ENCODE measurements at places on chromosomes 7 and 10. TPM values are rescaled to one million over a fixed set of nuclear protein-coding genes. Genes with fewer than 3 reads are reported as not detected.
A peak's percentile ranks its signal among the peaks of the same experiment; 100 is the strongest.

Gene SPRN
- 0.42 TPM for total RNA-seq

DNA sequence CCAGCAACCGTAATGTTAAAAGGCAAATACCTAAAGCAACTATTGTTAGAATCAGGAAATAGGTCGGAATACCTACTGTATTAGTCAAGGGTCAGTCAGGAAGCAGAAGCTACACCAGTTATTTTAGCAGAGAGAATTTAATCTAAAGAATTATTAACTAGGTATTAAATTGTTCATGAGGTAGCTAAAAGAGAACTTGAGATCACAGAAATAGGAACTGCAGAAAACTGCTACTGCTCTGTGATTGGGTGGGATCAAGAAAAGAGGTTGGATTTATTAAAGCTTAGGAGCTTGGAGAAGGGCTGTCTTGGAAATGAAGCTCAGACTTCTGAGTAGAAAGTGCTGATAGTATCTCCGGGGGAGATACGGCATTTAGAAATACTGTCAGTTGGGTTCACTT lies 20.0 kb upstream of the ZNF438 start:
- no peak for DNase-seq

Gene TRPV6
- total RNA-seq = 0.81 TPM

Gene TMEM178B
- 11.3 TPM for total RNA-seq

Gene PRTFDC1
- 6.8 TPM for total RNA-seq

Gene LAMB1
- 75.8 TPM for total RNA-seq

Gene ABCC2
- 0.46 TPM for total RNA-seq

Gene GRID1
- 0.35 TPM for total RNA-seq

DNA sequence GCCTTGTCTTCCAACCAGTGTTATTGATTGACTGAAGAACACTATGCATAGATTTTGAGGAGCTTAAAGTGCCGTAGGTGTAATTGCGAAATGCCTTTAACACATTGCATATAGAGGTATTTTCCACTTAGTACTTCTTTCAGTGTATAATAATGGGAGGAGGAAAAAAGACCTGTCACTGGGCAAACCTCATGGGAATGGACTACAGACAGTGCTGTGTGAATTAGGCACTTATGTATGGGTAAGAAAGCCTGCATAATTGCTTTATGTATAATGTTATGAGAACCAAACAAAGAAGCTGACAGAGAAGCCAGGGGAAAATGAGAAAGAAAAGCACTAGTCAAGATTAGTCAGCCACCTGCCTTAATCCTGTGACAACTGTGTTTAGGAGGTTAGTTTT lies 12.4 kb upstream of the SCRN1 start:
- no peak for DNase-seq

Gene AKR1C3
- 2.1 TPM for total RNA-seq

DNA sequence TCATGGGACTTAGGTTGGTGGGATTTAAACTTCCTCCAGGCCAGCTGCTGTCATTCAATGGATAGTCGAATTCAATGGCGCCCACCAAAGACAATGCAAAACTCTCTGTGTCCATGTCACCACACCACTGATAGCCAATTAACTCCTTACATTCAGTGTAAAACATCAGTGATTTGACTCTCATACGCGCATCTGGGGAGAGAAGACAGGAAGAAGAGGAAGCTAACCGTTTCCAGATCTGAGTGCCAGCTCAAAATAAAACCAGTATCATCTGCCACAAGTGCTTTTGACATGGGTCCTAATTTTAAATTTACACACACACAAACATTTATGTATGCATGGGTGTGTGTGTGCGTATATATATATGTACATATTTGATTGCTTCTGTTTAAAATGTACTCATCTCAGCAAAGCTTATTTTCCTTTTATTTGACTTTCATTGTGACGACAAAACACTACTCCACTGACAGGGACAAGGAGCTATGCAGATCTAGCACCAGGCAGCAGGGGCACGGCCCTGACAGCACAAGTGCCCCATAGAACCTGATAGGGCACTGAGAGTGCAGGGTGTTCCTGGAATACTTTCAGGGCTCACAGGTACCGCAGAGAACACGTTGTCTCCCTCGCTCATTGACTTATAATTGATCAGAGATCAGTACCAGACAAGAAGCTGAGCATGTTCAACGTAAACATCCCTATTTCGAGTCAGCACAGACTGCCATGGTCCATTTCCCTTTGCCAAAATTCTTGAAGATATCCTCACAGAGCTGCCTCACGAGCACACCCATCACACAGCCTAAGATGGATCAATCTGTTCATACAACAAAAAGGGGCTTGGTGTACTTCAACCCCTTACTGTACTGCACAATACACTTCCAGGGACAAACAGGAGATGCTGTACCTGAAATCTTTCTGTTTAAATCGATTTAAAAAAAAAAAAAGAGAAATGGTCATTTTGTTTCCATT lies 176.1 kb downstream of the COBL start:
- DNase-seq = no peak

- no peak for DNase-seq
Measured at GRCh38 chr7:84509522-84509921, 314.9 kb upstream of the SEMA3A start.

- peak; percentile 83 for DNase-seq
Measured at GRCh38 chr10:127441350-127442219, 107.5 kb upstream of the NPS start.

DNA sequence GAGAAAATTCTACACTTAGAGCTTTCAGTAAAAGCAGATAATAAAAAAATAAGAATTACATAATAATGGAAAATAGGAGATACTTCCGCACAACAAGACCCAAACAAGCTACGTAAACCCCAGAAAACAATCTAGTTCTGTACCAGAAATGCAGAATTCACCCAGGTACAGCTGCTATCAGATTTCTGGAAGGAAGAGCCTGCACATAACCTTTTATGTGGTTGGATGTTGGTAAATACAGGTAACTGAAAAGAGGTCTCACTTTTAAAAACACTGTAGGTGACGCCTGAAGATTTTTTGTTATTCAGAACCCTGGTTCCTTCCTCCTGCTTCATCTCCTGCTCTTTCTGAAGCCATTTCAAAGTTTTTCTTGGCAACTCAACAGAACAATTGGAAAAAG lies 29.9 kb downstream of the PANK1 start:
- no peak for DNase-seq

GRCh38 chr10:28569506-28570159 lies 36.7 kb downstream of the WAC start:
- DNase-seq = no peak

DNA sequence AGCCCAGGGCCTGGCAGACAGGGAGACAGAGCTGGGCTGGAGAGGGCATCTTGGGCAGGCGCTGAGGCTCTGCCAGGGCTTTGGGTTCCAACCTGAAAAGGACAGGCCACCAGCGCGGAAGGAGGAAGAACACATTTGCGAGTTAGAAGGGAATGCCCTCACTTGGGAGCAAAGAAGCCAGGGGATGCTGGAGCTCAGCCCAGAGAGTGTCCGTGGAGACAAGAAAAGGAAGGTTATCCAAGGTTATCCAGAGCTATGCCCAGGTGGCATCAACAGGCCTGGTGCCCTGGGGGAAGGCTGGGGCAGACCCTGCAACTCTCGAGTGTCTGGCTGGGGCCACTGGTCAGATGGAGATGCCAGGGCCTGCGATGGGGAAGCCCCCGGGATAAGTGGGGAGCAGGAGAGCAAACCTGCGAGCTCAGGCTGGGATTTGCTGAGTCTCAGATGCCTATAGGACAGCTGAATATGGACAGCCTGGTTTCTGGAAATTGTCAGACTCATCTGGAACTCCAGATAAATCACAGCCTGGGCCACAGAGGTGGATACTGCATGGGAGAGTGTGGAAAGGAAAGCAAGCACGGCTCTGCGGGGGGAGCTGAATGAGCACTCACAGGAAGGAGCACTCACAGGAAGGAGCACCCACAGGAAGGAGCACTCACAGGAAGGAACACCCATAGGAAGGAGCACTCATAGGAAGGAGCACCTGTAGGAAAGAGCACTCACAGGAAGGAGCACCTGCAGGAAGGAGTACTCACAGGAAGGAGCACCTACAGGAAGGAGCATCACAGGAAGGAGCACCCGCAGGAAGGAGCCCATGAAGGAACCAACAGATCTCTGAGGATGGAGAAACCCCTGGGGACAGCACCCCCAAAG lies 152.1 kb downstream of the ADAM12 start:
- DNase-seq = no peak

DNA sequence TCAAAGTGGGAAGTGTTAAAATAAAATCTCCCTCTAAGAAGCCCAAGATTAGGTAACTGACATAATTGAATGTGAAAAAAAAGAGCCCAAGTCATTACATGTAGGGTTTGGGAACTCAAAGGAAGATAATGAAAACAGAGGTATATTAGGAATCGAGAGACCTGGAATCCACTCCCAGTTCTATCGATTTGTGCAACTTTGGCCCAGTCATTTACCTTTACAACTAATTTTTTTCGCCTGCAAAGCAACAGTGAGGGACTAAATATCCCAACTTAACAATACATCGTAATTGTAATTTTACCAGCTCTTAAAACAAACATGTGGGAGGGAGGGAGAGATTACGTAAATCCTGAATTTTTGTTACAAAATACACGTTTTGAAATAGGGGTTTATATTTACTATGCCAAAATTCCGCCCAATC lies 1.4 kb downstream of the MINDY3 start:
- no peak for DNase-seq

Gene GDF10
- 0.20 TPM for total RNA-seq

GRCh38 chr10:615583-616152 lies 73.8 kb downstream of the DIP2C start:
- DNase-seq = no peak

DNA sequence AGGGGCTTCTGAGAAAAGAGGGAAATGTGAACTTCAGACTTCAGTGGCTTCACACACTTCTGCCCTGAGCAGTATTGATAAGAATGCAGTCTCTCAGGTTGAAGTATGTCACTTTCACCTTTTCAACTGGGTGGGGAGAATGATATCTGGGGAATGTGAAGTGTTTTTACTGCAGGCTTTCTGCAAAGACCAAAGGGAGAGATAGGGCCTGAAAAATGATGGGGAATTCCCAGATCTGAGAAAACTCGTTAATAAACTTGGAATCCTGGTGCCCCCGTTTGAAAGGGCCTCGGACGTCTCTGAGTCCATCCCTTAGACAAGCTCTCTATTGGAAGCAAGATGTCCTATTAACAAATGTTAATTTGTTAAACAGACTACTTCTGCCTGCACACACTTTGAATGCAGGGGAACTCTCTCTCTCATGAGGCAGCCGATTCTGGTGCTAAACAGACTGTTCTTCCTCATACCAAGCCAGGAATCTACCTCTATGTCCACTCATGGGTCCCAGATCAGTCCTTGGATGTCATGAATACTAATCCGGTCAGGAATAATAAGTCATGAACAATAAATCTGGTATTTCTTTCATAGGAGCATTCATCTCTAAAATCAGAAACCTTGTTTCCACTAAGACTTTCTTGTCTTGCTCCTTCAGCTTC lies 193.6 kb downstream of the JCAD start:
- DNase-seq = no peak

DNA sequence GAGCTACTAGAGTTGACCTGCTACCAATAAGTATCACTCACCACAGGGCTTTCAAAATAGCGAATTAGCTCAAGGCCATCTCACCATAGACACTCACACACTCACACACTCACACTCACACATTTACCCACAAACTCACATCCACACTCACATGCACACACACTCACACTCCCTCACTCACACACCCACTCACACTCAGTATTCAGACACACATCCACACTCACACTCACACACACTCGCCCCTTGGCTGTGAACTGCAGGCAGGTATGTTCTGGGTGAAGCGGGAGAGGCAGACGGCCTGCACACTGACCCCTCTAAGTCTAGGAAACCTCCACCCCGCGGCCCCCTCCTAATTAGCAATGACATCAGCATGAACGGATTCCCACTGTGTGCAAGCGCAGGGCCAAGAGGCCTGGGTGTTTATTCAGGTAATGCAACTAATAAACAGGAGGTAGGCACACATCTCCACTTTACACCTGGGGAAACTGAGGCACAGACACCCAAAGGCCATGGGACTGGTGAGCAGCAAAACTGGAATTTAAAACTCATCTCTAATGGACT lies 94.6 kb downstream of the ADARB2 start:
- DNase-seq = no peak

Gene TUBAL3
- not detected for total RNA-seq

Gene KIAA1217
- total RNA-seq = 17.2 TPM

GRCh38 chr7:144784943-144785342 lies 50.9 kb downstream of the TPK1 start:
- no peak for DNase-seq

Gene ASZ1
- not detected for total RNA-seq

Gene CBX3
- 287 TPM for total RNA-seq

DNA sequence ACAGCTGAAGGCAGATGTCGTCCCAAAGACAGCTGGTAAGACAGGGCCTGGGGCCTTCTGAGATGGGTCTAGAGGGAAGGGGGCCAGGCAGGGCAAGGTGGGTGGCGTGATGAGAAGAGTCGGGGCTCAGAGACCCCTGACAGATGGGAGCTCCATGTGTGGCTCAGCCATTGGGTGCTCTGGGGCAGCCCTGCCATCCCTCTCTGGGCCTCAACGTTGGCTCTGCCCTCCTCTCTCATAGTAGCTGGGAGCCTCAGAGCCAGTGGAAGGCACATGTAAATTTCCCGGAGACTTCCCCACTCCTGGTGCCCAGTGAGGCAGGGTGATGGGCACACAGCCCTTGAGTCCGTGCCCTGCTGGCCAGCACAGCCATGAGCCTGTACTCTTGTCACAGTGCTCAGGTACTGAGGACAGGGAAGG lies 1.8 kb downstream of the PPIF start:
- peak; percentile 16 for DNase-seq

- no peak for DNase-seq
Measured at GRCh38 chr10:132208462-132209050, 21.8 kb downstream of the DPYSL4 start.

Gene MRC1
- total RNA-seq = not detected

Gene EIF5AL1
- total RNA-seq = 0.35 TPM

DNA sequence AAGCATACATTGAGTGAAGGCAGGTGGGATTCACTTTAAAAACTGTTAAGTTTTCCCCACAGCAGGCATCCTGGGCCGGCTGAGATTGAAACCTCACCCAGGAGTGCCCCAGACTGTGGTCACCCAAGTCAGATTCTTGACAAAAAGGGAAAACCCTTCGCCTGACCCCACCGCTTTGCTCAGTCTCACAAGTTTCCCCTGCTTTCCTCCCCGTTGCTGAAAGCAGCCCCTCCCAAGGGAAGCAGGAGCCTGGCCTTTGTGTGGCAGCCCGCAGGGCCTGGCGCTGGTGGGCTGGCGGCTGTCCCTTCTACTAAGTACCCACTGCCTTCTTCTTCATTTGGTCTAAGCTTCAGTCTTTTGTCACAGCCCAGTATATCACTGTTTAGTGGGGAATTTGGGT lies 16.0 kb downstream of the RNF32 start:
- no peak for DNase-seq

DNA sequence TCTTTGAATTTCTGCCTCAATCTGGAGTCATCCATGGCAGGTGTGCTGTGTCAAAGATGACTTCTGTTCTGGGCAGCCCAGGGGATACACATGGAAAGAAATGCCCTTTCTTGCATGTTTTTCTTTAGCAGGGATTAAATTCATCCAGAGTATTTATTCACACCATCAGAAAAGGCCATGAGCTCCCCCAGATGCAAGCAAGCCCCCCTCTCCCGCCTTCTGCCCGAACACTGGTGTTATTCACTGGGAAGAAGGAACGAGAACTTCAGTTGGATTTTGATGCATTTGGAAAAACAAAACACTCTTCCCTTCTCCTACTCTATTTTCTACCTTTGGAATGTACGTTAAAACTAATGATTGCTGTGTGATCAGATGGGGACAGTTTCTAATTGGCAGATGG lies 1.4 kb downstream of the PLPP4 start:
- no peak for DNase-seq
